ENCODE measurements at places on chromosomes 3 and 15. TPM values are rescaled to one million over a fixed set of nuclear protein-coding genes. Genes with fewer than 3 reads are reported as not detected.

DNA sequence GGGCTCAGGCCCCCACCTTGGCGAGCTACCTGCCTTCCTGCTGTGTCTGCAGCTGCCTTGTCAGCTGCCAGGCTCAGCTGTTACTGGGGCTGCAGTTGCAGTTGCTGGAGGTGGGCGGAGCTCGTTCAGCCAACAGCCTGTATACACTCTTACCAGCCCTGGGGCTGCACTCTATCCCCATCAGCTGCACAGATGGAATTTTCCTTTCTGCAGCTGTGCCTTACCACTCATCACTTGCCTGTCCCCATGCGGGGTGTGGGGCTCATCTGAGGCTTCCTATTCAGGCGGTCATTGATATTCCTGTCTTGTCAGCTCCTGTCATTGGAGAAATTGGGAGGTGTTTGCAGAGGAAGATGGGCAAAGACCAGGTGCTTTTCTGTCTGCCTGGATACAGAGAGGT, 9.1 kb upstream of the SYN2 start:
- DNase-seq, result no peak

DNA sequence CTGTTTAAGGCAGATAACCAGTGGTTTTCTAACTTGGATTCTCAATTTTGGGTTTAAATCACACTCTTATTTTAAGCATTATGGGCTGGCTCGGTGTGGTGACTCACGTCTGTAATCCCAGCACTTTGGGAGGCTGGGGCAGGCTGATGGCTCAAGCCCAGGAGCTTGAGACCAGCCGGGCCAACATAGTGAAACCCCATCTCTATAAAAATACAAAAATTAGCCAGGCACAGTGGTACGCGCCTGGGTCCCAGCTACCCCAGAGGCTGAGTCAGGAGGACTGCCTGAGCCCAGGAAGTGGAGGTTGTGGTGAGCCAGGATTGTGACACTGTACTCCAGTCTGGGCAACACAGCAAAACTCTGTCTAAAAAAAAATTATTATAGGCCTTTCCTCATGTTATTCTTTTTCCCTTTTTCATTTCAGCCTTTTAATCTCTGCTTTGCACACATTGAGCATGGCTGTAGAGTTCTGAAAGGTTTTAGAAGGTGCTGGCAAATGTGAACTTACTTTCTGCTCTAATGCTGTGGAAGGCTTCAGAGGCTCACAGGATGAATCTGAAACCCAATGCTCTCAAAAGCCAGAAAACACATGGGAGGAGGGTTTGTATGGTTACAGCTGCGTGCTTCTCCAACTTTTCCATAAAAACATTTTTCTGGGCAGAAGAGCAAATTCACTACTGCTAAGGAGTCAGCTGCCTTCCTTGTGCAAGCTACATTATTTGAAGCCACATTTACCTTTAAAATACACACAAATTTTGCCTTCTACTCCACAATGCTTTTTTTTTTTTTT, 32.5 kb downstream of the CHAC1 start:
- DNase-seq, result no peak

GRCh38 chr15:25532269-25533140, 93.7 kb upstream of the UBE3A start:
- DNase-seq, result no peak

DNA sequence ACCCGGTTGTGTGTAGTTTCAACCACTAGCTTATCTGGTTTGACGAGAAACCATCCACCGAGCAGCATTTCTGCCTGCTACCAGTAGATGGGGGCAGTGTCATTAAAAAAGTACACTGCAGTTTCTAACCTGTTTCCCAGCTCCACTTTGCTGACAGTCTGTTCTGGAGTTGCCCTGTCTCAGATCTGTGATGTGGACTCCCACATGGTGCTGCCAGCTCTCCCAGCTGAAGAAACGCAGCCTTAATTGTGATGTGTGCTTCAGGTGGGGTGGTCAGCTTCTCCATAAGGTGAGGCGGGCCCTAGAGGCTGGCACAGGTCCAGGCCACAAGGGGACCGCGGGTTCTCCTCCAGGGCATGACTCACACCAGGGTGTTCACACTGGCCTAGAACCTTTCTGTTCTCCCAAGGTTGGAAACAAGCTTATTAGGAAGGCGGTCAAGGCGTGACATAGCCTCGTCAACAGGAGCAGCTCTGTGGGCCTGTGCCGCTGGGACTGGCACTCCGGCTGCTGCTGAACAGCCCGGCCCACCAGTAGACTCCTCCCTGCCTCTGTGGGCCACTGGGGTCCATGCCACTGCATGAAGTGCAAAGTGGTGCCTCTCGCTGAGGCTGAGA, 2.9 kb upstream of the FAM43A start:
- peak; percentile 79 for DNase-seq

DNA sequence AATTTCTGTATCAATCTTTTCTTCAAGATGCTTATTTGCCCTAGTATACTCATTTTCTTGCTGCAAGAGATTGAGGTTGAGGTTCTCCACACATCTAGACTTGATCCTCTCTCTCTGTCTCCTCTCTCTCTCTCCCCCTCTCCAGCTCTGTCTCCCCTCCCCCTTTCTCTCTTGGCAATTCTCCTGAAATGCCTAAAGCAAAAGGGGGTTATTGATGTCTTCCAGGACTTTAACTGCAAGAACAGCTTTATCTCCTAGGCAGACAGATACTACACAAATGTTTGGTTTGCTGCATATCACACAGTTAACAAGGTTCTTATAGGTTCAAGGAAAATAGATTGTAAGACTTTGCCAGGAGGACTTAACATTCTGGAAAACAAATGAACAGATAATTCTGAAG, 52.1 kb downstream of the TMEM212 start:
- no peak for DNase-seq

ZCWPW2 gene
- polyA plus RNA-seq, result 0.76 TPM
